GDM1 (cell line): ENCODE measurements at places on chromosomes 3 and 15.

DNA sequence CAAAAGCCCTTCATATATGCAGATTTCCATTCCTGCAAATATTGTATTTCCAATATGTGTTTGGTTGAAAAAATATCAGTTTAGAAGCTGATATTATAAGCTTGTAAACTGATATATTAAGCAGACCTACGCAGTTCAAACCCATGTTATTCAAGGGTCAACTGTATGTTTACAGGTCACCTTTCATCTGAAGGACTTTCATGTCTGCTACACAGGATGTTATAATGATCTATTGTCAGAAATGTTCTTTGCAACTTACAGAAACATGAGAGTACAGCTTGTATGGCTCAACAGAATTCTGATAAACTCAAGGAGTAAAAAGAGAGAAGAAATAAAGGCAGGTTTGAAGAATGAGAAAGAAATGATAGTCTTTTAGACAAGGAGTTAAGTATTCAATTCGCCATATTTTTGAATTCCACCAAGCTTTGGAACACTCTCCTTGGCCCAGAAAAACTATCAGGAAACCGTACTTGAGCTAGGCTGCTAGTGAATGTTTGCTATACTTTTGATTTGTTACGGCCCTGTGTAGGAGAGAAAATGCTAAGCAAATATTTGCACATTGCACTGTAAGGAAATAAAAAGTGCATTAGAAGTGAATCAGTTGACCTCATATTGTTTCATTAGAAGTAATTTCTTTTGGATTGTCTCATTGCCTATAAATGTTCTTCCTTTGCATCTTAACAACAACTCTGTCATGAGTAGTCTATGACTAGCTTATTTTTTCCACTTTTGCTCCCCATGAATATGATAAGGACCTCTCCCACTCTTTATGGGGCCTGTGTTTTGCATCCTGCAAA, 81.2 kb downstream of the NEK11 start:
- DNase-seq = no peak

DNA sequence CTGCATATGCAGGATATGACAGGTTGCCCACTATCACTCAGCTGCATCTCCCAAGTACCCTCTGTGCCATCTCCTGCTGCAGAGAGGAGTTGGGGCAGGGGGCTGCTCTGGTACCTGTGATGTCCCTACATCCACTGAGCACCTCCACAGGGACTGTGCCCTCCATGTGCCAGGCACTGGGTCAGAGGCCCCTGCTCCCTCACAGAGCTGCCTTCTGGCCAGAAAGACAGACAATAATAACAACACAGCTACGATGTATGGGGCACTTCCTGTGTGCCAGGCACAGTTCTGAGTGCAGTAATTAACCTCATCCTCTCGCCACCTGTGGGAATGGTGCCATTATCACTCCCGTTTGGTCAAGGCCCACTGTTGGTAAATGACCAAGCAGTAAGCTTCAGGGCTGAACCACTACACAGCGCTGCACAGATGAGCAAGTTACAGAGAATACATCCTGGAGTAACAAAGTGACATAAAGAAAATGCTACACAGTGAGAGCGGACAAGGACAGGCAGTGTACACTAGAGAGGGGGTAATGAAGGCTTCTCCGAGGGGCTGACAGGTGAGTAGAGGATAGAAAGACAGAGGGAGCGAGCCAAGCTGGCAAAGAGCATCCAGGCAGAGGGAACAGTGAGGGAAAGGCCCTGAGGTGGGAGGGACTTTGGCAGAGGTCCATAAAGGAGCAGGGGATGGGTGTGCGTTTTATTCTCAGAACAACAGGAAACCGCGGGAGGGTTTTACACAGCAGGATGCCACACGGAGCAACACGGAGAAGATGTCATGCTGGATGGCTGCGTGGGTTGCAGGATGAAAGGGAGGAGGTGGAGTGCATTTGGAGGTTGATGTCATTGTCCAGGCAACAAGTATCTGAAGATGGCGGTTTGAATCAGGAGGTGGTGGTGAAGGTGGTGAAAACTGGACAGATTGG, 13.6 kb downstream of the WNT7A start:
- no peak for DNase-seq

GRCh38 chr3:127157171-127157828, 35.6 kb upstream of the PRR23E start:
- DNase-seq = no peak

- DNase-seq = no peak
These were observed 8.4 kb downstream of the KBTBD8 start for GRCh38 chr3:67006460-67006859.

DNA sequence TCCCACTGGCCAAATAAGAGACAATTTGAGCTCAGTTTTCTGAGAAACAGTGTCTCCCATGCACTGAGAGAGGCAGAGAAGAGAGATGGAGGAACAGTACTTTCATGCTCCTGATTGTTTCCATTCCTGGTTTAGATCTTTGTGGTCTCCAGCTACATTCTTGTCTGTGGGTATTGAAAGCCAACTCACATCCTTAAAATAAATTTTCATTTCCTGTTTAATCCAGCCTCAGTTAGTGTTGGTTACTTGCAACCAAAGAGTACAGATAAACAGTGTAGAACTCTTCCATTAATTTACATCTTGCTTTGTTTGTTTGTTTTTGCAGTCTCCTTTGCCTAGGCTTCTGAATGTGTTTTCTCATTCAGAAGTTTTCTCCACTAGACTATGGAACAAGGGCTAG, 123.7 kb upstream of the CLSTN2 start:
- DNase-seq = no peak

GRCh38 chr3:23067116-23067515, 136.0 kb upstream of the UBE2E2 start:
- no peak for DNase-seq

- DNase-seq = no peak
These were observed 61.5 kb downstream of the APBA2 start for GRCh38 chr15:28947221-28947674.

GRCh38 chr15:60901647-60902046, 327.5 kb downstream of the RORA start:
- DNase-seq = no peak

GRCh38 chr3:13388816-13389215, 31.3 kb downstream of the NUP210 start:
- DNase-seq = no peak

DNA sequence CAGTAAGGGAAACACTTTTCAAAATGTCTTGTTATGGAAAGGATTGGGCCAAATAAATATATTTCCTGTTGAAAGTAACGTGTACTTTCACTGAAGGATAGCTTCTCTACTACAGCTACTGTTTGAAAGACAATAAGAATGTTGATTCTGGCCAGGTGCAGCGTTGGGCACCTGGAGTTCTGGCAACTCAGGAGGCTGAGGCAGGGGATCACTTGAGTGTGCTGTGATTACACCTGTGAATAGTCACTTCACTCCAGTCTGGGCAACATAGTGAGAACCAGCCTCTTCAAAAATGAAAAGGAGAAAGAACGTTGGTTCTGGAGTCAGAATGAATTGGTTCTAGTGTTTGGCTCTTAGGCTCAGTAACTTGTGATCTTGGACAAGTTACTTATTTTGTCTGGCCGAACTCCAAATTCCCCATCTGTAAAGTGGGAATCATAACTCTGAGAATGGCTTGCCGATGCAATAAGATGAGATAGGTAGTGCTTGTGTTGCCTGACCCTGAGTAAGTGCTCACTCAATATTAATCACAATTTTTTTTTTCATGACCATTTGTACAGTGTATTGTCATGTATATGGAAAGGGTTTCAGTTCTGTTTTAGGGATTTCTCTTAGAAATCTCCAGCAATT, 310.8 kb downstream of the PTPRG start:
- DNase-seq = no peak

DNA sequence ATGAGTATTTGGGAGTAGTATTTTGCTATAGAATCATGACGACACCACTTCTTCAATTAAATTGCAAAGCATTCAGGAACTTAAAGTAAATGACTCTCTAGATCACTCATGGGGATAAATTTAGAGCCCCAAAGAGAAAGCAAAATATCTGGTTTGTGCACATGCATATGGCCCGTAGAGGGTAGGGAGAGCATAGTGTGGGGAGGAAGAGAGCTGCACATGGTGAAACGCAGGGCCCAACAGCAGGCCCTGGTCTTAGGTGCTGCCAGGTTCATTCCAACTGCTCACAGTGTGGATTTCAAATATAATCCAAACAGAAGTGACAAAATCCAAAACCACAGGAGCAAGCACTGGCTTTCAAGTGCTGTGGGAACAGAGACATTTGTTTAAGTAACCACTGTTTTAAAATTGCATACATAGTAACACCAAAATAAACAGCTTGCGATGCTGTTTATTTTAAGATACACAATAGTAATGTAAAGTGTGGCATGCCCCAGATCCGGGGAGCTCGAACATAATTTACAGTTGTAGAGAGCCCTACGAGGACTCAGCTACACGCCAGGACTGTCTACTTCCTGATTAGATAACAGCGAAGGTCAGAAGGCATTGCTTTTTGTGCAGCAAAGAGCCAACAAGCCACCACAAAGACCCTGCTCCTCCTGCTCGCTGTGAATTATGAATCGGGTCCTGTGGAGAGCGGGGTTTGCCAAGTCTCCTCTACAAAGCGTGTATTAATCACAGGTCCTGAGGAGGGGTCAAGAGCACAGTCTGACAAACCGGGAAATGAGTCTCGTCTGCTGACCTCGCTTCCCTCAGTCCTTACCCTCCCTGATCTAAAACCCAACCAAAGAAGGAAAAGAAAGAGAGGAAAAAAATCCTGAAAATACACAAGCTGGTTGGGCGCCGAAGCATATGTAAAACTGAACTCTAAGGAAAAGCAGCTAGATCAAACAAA, 80.6 kb downstream of the MEIS2 start:
- DNase-seq = no peak

GRCh38 chr3:155037508-155038202, 42.5 kb upstream of the MME start:
- no peak for DNase-seq

DNA sequence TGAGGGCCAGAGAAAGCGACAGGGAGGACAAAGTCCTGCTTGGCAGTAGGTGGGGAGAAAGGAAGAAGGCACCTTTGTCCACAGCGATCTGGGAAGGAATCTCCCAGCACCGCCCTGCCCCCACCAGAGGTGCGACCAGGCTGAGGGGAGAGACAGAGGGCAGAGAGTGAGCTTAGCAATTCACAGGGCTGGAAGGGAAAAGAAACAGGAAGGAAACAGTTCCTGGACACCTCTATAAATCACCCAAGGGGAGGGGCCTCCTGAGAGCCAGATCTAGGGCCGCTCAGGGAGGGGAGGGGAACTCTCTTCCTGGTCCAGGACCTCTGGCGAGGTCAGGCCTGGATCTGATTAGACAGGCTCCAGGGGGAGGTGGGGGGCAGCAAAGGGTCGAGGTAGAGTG, 35.4 kb downstream of the RNU5B-1 start:
- DNase-seq = no peak

GRCh38 chr3:129596194-129597086, 10.0 kb downstream of the PLXND1 start:
- no peak for DNase-seq

- no peak for DNase-seq
These were observed 21.9 kb downstream of the FEM1B start for GRCh38 chr15:68299436-68299835.

- DNase-seq = peak; percentile 80
These were observed 11.5 kb downstream of the ARHGEF3 start for GRCh38 chr3:56790016-56790821.

DNA sequence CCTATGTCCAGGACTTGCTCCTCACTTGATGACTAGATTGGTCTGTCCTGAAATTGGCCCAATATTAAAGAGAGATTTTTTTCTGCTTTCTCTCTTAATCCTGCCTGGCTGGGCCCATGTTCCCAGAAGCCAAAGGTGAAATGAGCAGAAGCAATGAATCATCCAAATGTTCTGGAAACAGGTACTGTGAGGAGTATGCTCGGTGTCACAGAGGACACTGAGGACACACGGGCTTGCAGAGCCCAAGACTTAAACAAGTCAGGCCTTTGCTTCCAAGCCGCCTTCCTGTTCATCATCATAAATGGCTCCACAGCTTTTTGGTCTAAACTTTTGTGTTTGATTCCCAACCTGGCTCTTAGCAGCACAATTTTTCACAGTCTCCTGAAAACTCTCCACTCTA, 31.4 kb downstream of the EIF3J start:
- DNase-seq = no peak

- DNase-seq = no peak
These were observed 418.7 kb upstream of the CNTN6 start for GRCh38 chr3:674116-674515.

GRCh38 chr3:156586905-156587759, 32.2 kb upstream of the SSR3 start:
- DNase-seq = no peak

DNA sequence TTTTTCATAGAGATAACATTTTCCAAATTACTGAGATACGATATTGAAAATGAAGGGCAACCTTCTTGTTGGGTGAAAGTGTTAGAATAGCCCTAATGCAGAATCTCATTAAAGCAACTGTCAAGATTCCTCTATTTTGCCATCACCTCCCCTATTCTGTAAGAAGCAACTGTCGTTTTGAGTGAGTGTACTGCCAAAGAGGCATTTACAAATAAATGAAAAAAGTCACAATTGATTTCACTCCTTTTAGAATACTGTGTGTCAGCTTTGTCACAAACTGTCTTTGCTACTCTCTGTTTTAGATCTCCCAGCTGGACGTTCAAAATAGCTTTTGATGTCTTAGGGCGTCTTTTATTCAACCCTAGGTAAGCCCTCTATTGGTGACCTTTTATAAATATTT, 322.8 kb upstream of the NAALADL2 start:
- DNase-seq = no peak

DNA sequence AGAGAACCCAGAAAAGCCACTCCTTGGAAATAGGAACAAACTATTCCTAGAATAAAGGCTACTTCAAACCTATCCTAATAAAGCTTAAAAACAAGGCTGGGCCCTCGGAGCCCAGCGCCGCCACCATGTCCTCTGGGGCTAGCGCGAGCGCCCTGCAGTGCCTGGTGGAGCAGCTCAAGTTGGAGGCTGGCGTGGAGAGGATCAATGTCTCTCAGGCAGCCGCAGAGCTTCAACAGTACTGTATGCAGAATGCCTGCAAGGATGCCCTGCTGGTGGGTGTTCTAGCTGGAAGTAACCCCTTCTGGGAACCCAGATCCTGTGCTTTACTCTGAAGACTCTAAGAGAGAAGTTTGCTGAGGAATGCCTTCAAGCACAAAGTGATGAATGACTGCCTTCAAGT, 63.2 kb downstream of the ADAM10 start:
- no peak for DNase-seq

DNA sequence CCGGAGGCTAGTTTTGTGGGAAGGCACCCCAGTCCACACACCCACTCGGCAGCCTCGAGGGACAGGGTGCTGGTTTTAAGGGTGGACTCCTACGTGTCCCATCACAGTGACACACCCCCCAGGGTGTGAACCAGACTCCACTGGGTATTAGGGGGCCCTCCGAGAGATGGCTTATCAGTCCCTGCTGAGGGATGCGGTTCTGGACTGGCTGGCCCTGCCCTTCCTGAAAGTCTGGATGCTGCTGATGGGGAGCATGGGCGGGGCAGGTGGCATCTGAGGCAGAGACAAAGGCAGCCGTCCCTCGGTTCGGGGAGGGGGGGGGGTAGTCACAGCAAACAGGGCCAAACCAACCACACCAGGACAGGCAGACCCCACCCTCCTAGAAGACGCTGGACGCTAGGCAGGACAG, 939 bp upstream of the ULK3 start:
- no peak for DNase-seq
